ENCODE measurements at places on chromosomes 13 and 19.

DNA sequence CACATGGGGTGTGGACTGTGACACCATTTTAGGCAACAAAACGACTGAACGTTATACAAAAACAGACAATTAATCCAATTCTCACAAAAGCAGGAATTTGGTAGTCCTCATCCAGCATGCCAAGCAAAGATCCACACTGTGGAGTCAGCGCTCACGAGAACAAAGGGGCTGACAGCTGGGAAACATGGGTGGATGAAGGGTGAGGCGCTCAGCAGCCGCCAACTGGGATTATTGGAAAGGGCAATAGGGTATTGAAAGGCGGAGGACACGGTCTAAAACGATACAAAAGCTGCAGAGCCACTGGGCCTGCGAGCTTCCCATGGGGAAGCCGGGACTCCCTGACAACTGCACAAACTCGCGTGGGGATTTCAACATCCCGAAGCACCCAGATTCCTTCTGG is 4.7 kb upstream of the ZNF813 start:
- DNase-seq, result no peak

DNA sequence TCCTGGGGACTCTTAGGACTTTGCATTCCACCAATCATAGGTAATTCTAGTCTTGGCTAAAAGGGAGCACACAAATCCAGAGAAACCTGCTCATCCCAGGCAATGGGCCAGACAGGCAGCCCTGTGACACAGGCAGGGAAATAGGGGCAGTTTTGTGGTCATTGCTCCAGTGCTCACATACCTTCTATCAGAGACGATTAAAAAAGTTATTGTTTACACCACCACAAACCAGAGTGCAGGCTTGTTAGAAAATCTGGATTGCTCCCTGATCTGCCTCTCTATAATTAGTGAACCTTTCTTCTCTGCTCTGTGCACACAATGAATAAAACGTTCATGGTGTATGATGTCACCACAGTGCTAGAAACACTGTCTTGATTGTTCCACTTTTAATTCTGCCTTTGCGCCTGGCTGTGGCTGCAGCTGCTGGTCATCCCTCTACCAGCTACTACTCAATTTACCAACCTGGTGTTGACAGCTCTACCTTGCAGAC is 121.6 kb upstream of the SPATA13 start:
- DNase-seq, result peak; percentile 41

GRCh38 chr13:67090856-67091255 is 139.3 kb downstream of the PCDH9 start:
- no peak for DNase-seq

- DNase-seq, result no peak
Observed at GRCh38 chr19:54389553-54389952, 24.8 kb upstream of the LAIR1 start.

GRCh38 chr13:85616275-85616674 is 182.9 kb downstream of the SLITRK6 start:
- DNase-seq, result no peak

- no peak for DNase-seq
Observed at GRCh38 chr19:10316229-10317044, 622 bp upstream of the FDX2 start.

GRCh38 chr19:19068659-19069654 is 5.2 kb downstream of the SLC25A42 start:
- no peak for DNase-seq

DNA sequence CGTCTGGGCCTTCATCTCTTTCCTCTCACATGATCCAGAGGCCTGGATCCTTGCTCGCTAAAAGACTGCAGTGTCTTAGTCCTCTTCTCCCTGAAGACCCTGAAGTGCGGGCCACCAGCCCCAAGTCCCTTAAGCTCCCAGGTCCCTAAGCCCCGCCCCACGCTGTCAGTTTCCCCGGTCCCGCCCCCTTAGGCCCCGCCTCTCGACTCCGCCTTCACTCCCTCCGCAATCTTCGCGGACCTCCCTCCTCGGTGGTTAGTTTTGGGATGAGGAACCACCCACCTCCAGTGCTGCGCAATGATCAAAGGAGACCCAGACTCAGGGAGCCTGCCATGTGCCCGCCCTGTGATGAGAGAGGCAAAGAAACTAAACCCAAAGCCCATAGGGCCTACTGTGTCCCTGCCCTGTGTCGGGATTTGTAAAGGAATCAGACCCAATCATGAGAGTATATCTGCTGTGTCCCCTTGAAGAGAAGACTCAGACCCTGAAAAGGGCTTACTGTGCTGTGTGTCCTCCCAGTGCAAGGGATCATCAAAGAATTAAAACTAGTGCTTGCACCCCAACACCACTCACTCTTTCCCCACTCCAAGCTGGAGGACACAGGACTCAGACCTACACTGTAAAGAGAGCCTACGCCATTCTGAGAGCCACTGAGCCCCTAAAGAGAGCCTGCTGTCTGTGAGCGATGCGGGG is 3.0 kb upstream of the COX6B1 start:
- no peak for DNase-seq

DNA sequence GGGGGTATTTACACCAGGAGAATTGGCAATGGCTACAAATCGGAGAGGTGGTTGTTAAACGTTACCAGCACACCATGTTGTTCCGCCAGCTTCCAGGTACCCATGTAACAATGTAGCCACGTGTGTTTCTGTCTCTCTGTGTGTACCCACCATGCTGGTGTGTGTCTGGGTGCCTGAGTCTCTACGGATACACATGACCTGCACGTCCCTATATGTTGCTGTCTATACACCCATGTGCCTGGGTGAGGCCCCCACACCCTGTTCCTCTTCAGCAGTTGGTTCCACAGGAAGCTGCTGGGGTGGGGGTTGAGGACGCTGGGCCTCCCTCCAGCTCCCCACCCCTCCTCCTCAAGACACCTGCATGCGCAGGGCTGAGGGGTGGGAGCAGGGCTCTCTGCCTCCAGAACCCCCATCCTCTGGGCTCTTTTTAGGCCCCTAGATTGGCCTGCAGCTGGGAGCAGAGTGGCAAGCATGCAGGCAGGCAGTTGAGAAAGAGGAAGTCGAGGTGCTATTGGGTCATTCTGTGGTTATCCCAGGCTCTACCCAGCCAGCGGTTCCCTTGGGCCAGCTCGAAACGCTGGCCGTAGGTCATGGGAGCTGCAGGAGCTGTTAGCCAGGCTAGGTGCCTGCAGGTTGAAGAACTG is at the start of gene ARHGEF18:
ARHGEF18 (plus strand) TSS at position 351 of the 644 bp plus-strand sequence. CDS start 13,954 bp downstream, outside the sequence.
- DNase-seq, result no peak

DNA sequence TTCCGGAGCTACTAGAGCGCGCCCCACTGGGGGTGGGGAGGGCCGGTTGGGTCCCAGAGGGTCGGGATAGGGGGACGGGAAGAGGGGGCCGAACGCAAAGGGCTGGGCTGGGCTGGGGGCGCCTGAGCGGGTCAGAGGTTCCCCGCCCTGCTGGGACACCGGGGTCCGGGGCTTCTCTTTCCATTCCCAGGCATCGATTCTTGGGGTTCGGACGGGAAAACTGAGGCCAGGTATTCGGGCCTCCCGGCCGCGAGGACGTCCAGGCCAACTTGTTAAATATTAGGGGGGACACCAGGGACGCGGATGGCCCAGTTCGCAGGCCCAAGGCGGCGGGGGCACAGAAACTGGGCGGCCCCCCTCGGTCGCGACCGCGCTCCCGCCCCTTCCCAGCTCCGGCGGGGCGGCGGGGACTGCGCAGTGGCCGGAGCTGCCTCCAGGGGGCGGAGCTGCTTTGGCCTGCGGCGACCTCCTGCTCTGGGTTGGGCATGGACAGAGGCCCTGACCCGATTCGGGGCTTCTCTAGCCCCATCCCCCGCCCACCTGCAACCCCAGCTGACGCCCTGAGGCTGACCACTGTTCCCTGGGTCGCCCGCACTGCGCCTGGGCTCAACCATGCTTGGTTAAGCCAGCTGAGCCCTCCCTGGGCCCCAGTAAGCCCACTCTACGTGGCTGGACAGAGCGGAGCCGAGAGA is 1.2 kb upstream of the KLF16 start:
- DNase-seq, result no peak

DNA sequence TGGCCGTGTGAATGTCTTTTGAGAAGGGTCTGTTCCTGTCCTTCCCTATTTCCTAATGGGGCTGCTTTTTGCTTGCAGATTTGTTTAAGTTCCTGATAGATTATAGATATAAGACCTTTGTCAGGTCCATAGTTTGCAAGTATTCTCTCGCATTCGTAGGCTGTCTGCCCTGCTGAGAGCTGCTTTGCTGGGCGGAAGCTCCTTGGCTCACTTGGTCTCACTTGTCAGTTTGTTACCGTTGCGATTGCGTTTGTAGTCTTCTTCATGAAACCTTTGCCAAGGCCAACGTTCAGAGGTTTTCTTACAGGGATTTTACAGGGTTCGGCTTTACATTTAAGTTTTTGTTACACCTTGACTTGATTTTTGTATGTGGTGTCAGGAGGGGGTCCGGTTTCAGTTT is 44.0 kb upstream of the TFDP1 start:
- DNase-seq, result no peak

Data from GM04503 (cell line).